ENCODE measurements at places on chromosomes 1 and 21. TPM values are rescaled to one million over a fixed set of nuclear protein-coding genes. Genes with fewer than 3 reads are reported as not detected.

OR2L8 gene
- not detected for total RNA-seq

IGSF21 gene
- total RNA-seq = not detected

CLCNKB gene
- under 0.01 TPM for total RNA-seq

PLA2G2F gene
- not detected for total RNA-seq

FCRL5 gene
- not detected for total RNA-seq

SH2D5 gene
- 32.6 TPM for total RNA-seq

CFHR1 gene
- not detected for total RNA-seq

AGMAT gene
- total RNA-seq = 1.6 TPM

TARS2 gene
- total RNA-seq = 14.5 TPM

MLLT11 gene
- total RNA-seq = 4.4 TPM

PKN2 gene
- total RNA-seq = 18.2 TPM

KRTAP13-2 gene
- total RNA-seq = not detected

MX2 gene
- 0.26 TPM for total RNA-seq

CSF1 gene
- 1.3 TPM for total RNA-seq

HSD3B2 gene
- not detected for total RNA-seq

GJB4 gene
- 17.3 TPM for total RNA-seq

HSPG2 gene
- 28.7 TPM for total RNA-seq

Measured in bronchial epithelial cell (primary cell).